ENCODE measurements at places on chromosomes 2 and 18.

GRCh38 chr2:135299165-135299564 is 231.9 kb downstream of the ZRANB3 start:
- DNase-seq = no peak

GRCh38 chr2:71004857-71005256 is 10.2 kb upstream of the TEX261 start:
- DNase-seq = no peak

DNA sequence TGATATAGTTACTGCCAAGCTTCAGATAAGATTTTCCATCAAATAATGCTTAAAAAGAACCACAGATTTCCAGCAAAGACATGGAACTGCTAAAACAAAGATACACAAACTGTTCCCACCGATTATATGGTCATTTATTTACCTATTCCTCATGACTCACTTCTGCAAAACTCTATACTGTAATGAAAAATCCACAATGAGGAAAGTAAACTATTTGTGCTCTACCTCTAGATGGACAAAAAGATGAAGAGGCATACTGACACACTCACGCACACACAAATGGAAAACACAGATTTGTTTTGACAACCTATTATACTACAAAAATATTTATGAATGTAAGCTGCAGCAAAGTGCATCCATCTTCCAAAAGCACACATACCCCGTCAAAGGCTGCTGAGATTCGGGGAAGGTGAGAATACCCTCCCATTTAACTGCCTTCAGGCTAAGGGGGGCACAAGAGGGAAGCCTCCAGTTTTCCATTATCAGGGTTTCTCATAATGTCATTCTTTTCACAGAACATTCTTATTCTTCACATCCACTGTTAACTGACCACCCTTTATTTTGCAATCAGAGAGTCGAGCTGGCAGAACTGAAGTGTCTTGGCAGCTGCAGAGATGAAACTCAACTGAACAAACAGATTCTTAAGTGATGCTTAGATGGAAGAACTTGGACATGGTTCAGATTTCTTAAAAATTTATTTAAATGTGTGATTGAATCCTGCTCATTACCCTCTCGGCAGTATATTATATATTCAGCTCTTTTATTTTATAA is 115.9 kb upstream of the TANK start:
- no peak for DNase-seq

- DNase-seq = no peak
These were observed 68.2 kb downstream of the ZSWIM2 start for GRCh38 chr2:186780701-186781316.

DNA sequence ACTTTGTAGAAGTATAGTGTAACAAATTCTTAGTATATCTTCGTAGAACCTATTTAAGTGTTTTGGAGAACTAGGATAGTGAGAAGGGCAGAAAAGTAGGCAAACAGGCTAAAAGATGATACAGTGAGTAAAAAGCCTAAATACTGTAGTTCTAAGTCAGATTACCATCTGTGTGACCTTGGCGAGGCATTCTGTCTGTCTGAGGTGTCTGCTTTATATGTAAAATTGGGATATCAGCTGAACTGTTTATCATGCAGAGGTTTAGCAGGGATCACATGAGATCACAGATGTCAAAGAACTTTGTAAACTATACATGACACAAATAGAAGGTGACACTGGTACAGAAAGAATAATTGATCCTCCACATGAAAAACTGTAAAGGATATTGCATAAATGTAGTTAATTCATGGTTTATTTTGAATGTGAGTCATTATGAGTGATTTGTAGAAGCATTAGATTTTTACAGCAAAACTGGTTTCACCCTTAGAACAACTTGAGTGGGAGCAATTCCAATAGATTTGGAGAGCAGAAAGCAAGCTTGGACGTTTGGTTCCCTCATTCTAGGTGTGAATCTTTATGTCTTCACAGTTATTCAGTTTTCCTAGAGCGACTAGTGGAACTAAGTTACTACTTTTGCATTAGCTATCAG is 41.9 kb downstream of the TAF1B start:
- no peak for DNase-seq

DNA sequence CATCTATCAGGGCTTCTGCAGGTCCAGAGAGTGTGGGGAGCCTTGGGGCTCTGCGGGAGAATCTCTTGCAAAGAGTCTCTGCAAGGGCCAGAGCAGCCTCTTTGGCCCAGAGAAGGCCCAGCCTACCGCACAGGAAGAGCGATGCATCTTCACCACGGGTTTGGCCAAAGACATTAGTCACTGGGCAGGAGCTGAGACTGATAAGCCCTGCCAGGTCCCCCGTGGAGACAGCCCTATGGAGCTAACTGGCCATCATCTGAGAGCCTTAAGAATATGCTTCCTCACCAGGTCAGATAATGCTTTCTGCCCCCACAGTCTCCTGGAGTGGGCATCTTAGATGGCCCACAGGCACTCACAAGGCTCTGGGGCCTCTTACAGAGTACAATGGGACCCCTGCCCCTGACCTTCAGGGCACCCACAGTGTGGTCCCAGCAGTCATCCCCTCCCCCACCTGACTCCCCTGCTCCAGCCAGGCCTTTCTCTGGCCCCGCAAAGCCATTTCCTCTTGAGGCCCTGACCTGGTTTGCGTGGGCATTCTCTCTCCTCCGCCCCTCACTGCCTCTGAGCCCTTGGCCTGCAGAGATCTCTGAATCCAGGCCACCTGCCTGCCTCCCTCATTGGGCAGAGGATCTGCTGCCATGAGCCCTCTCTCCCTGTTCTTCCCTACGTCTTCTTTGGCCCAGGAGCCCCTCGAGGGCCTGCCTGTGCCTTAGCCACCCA is 31.9 kb upstream of the MAPRE3 start:
- DNase-seq = no peak

DNA sequence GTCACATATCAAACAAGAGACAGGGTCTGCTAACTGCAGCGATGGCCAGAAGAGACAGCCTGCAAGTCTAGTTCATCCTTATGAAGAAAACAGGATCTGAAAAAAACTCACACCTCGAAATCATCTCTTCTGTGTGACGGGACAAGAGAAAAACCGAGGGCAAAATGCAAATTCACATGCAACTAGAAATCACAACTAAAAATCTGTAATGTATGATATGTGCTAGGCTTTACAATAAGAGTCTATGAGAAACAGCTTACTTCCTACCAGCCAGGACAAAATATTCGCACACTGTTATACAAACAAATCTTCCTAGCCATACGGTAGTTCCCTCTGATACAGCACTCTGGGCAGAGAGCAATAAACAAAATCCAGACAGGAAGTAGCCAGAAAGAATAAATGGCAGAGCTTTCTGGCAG is 48.8 kb downstream of the ANKRD44 start:
- no peak for DNase-seq

DNA sequence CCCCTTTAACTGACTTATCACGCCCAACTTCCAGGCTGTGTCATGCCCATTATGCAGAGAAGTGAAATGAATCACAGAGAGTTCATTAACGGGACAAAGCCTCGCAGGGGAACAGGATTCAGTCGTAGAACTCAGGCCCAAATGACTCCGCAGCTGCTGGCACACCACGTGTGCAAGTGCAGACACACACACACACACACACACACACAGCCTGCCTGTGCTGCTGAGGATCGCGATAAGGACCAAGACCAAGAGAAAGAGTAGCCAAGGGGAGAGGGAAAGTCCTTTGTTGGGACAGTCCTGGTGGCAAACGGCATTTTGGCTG is 90.0 kb upstream of the TAF1B start:
- no peak for DNase-seq

- DNase-seq = no peak
These were observed 22.2 kb upstream of the MYL1 start for GRCh38 chr2:210337159-210337558.

DNA sequence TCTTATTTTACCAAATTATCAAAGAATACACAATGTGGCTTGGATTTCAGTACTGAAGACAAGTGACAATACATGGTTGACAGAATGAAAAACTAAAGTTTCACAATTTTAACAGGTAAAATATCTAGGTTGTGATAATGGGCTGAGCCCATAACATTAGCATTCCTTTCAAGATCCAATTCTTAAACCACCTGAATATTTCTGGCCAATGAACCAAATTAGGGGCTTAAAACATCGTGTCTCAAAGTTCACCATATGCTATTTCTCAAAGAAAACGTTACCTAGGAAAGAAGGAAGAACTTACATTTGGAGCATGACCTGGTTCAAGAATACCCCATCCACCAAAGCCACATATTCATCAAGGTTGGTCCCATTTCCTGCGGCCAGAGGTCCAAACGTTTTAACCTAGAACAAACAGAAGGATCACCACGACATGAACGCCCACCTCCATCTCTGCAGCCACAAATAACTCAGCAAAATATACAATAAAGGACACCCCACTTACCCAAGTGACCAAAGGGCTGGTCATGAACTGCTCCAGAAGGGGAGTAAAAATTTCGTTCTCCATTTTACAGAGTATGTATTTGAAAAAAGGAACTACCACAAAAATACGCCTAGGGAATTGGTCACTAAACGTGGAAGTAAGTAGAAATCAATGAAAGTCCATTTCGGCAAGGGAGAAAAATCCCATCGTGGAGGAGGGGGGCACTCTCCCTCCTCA is 984 bp downstream of the CCDC88A start:
- DNase-seq = no peak

- no peak for DNase-seq
These were observed 185.4 kb downstream of the SNTG2 start for GRCh38 chr2:1136067-1136466.

DNA sequence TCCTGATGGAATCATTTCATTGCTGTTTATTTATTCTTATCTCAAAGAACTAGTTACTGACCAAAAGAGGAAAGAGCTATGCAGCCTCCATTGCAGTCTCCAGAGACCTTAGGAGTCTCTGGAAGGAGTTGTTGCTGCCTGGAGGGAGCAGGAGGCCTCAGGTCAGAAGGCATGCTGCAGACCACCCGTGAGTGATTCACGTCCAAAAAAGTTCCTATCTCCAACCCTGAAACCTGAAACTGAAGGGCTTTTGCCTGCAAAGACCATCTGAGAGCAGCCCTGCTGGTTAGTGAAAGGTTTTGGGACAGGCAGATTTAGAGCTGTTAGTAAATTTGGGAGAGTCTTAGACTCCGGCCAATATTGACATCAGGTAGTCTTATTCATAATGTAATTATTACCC is 29.1 kb downstream of the SLC25A52 start:
- DNase-seq = no peak

DNA sequence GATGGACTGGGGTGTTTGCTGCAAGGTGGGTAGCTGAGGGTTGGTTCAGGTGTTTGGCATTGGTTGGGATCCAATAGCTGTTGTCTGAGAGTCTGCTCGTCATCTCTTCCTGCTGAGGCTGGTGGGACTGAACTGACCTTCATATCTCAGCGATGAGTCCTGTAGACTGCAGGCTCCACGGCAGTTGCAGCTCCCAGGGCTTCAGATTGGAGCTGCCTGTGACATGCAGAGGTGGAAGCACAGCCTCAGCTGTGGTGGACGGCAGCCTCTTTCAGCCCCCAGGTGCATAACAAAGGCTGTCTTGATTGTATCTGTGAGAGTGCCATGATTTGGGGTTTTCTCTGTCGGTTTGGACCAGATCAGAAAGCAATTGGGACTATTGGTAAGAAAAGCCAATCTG is 3.9 kb upstream of the IL1R2 start:
- no peak for DNase-seq

GRCh38 chr2:241454837-241455485 is 53.4 kb downstream of the STK25 start:
- DNase-seq = no peak

DNA sequence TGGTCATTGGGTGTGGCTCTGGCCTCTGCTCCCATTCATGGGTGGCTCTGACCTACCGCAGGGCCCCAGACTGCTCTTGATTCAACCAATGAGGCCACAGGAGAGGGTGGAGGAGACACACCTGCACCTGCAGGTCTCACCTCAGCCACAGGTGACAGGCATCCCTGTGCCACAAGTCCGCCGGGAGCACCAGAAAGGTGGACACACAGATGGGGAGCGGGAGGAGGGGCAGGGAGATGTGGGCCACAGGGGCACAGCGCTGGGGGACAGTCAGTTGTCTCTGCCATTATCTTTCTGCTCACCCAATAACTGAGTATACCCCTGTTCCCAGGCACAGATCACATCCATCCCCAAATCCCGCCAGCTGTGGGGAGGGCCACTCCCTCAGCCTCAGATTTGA is 189.1 kb upstream of the SALL3 start:
- DNase-seq = no peak

DNA sequence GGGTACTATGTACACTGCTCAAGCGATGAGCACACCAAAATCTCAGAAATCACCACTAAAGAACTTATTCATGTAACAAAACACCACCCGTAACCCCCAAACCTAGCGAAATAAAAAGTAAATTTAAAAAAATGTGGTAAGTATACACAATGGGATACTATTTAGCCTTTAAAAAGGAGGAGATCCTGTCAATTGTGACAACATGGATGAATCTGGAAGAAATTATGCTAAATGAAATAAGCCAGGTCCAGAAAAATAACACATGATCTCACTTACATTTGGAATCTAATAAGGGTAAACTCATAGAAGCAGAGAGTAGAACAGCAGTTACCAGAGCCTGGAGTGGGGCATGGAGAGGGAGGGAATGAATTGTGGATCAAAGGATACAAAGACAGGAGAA is 98.5 kb upstream of the SPATS2L start:
- DNase-seq = no peak

- no peak for DNase-seq
These were observed 130.1 kb downstream of the MBP start for GRCh38 chr18:77002496-77002895.

DNA sequence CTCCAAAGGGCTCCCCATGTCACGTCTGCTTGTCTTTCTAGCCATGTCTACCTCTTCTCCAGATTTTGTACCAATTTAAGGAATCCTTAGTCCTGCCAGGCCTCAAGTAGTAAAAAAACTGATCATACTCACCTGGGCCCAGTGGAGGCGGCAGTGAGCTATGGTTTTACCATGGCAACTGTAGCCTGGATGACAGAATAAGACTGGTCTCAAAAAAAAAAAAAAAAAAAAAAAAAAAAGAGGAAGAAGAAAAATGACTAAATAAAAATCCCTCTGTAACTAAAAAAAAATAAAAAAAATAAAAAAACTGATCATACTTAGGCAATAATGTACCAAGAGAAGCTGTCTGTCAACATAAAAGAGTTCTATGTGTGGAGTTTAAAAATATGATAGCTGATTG is 221.6 kb downstream of the NR4A2 start:
- DNase-seq = no peak

GRCh38 chr2:177058747-177059146 is 153.8 kb upstream of the HNRNPA3 start:
- no peak for DNase-seq

- DNase-seq = no peak
These were observed 48.6 kb downstream of the SLC8A1 start for GRCh38 chr2:40403233-40403836.

DNA sequence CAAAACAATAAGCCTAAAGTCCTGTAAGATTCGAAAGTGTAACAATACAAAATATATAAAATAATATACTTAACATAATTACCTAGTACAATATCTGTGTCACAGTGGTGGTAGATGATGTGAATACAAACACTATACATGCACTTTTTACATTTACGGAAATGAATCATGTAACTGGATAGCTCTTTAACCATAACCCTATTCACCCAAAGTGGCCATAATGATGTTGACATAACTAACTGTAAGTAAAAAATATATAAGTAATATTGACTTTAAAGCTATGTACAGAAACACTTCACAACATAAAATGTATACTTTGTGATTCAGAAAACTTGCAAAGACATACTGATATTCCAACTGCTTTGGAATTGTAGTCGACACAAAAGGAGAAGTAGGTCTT is 616.9 kb upstream of the SLC8A1 start:
- DNase-seq = no peak

- DNase-seq = no peak
These were observed 21.3 kb upstream of the ICOS start for GRCh38 chr2:203915256-203915655.

- DNase-seq = no peak
These were observed 774.9 kb downstream of the RNF144A start for GRCh38 chr2:7691961-7692656.

Measured in renal cortex interstitium (tissue), 15 donors.